AG08395 (cell line): ENCODE measurements at places on chromosomes 7 and 10.

GRCh38 chr7:131741446-131741845, 185.0 kb upstream of the PODXL start:
- DNase-seq, result no peak

- DNase-seq, result no peak
These were observed 20.4 kb upstream of the IMPDH1 start for GRCh38 chr7:128430207-128430606.

- peak; percentile 21 for DNase-seq
These were observed 46.3 kb downstream of the PLEKHA8 start for GRCh38 chr7:30074422-30075030.

DNA sequence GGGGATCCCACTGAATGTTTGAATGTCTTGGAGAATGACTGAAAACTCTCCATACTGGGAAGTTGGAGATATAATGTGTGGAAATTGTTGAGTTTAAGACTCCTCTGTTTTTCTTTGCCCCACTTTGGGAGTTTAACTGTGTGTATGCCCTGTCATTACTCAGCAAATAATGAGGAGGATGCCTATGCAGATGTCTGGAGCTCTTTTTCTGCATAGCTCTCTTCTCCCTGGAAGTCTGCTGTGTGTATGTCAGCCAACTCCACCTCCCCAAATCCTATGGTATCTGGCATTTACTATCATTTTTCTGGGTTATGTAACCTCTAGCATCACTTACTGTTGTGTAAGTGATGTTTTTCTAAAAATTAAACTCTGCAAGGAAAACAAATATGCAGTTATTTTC, 122.2 kb downstream of the ANKRD7 start:
- no peak for DNase-seq

DNA sequence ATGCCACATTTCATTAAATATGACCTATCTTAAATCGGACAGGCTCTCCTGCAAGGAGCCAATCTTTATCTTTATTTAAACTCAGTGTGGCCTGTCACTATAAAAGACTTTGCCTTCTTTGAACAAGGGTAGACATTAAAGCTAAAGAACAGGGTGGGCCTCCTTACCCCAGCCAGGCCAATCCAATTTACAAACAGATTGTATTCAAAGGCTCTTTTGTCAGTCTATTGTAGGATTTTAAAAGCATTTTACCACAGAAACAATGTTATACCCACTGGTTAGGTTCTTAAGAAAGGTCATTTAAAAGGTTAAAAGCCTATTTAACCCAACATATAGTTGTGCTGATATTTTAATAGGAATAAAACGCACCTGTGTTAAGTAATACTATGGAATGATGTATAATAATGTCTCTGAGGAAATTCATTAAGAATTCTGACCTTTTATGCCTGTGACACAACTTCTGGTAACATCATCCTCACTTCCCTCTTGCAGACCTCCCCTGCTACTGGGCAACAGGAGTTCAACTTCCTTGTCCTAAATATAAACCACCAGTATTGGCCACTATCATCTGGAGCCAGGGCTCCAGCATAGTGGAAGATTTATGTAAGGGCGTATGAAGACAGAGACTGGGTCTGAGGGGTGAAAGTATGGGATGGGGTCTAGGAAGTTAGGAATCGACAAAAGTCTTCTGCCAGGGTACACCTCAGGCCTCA, 32.5 kb downstream of the MTERF1 start:
- no peak for DNase-seq

- DNase-seq, result peak; percentile 58
These were observed 43.1 kb downstream of the MBL2 start for GRCh38 chr10:52729271-52730104.

- no peak for DNase-seq
These were observed 27.2 kb downstream of the C10orf71 start for GRCh38 chr10:49325916-49326783.

GRCh38 chr7:111931958-111932357, 274.2 kb downstream of the DOCK4 start:
- DNase-seq, result no peak

- DNase-seq, result no peak
These were observed 181.1 kb downstream of the NRP1 start for GRCh38 chr10:33153251-33153967.

- DNase-seq, result no peak
These were observed 51.2 kb upstream of the CDK13 start for GRCh38 chr7:39898867-39899266.

GRCh38 chr10:22978287-22978686, 50.4 kb downstream of the ARMC3 start:
- DNase-seq, result no peak

DNA sequence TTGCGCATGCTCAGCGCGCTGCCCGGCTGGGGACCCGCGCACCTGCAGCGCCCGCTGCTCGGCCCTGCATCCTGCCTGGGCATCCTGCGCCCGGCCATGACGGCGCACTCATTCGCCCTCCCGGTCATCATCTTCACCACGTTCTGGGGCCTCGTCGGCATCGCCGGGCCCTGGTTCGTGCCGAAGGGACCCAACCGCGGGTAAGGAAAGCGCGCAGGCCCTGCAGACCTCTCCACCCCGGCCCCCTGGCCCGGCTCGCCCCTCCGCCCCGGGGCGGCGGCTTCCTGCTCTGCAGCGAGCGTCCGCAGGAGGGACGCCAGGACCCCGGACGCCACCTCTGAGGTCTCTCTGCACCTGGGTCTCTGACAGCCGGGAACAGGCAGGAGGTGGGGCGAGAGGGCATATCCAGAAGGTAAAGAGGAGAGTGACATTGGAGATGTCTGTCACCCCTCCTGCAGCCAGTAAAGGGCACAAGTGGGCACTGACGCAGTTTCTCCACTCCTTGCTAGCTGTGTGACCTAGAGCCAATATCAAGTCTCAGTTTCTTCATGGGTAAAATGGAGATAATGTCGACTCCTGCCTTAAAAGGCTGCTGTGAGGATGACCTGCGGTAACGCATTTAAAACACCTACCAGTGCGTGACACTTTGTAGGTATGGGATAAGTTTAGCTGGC, 338 bp downstream of the ATP6V0E2 start:
- DNase-seq, result no peak

DNA sequence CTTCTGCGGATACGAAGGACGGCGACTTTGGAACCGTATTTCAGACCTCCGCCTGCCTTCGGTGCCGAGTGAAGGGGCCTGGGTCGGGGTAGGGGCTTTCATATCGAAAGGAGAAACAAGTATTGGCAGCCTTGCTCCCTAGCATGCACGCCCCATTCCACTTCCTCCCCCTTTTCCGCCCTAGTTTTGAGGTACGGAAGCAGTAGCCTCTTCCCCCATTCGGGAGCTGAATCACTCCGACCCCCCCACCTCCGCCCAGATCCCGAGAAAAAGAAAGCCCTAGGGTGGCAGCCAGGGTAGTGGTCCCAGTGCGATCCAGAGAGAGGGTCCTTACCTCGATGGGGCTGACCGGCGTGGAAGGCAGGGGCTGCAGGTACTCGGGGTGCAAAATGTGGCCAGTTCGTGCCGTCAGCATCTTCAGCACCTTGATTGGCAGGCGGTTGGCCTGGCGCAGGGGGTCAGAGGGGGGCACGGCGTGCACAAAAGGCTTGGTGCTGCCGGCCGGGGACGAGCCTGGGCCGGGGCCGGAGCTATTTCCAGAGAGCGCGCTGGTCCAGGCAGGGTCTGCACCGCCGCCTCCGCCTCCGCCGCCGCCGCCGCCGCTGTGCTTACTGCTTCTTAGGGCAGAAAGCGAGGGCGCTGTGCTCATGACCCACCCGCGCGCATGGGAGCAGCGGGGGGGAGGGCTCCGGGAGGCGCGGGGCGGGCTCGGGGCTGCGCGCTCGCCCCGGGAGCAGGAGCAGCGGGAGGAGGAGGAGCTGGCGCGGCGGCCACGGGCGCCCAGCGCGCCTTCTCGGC, 594 bp downstream of the ZNF503 start:
- DNase-seq, result peak; percentile 32

DNA sequence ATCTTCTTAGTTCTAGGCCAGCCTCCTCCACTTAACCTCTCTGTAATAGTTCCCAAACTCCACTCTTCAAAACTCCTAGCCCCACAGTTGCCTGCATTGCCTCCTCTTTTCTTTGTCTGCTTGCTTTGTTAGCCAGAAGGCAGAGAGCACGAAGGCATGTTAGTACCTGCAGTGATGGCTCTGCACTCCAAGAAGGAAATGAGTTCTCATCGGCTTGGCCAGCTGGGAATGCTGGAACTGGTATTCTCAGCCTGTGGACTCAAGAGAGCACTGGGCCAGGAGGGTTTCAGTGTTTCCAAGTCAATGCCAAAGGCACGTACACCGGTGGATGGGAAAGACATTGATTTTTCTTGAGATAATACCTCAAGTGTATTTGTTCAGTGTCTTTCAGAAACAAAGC, 66.3 kb upstream of the HABP2 start:
- DNase-seq, result peak; percentile 2
